IPS-NIHi11 (cell line): ENCODE measurements at places on chromosomes 12 and 14.

- DNase-seq, result no peak
Measured at GRCh38 chr12:124190312-124191023, 104.4 kb upstream of the RFLNA start.

GRCh38 chr14:70642303-70643235 is 853 bp downstream of the TTC9 start:
- DNase-seq, result peak; percentile 56

- no peak for DNase-seq
Measured at GRCh38 chr12:14427929-14428328, 62.4 kb downstream of the ATF7IP start.

DNA sequence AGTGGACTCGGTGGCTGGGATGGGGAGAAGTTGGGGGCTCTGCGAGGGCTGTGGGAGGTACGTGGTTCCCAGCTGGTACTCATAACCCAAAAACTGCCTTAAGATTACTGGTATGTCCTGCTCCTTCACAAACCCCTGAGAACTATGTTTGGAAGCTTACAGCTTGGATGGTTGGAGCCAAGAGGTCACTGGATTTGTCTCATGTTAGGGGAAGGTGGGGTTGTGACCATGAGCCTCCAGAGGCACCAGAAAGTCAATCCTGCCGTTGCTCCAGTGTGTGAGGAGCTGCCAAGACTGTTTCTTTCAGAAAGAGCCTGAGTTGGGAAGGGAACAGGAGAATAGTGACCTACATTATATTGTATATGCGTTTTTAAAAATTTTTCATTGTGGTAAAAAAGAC is 33.5 kb downstream of the TEAD4 start:
- no peak for DNase-seq

DNA sequence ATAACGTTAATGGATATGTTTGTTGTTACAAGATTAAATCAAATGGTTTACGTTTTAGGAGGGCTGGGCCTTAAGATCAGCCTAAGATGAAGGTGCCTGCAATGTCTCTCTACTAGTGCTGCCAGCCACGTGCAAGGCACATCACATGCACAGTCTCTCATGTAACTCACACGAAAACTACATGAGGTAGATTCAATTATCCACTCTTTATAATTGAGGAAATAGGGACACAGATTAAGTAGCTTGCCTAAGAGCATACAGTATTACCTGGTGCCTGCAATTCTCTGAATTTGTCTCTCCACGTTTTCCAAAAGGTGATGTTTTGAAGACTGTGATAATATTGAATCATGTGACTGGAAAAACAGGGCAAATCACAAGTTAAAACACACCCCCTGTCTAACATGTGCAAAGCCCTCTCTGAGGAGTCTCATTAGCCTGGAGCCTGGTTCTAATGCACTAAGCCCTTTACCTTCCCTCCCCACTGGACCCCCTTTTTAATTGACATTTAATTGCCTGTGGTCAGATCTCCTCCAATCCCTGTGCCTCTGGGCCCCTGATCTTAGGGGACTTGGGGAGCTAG is 14.6 kb upstream of the ATP2A2 start:
- no peak for DNase-seq

GRCh38 chr12:127677537-127678131 is 589.3 kb upstream of the TMEM132C start:
- DNase-seq, result peak; percentile 29

DNA sequence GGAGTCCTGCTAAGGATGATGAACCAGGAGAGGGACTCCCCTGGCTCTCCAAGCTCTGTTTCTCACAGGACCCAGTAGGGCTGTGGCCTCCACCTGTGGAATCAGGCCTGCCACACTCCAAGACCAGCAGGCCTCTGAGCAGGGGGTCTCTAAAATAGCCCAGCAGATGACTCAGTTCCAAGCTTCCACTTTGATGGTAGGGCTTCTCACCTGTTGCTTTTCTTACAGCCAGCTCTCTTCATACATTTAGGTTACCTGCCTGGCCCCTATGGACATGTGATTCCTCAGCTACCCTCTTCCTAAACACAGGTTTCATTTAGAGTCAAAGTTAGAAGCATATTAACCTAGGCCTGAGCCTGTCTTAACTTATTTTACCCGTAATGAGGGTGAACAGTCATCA is 26.7 kb upstream of the ELK3 start:
- no peak for DNase-seq

DNA sequence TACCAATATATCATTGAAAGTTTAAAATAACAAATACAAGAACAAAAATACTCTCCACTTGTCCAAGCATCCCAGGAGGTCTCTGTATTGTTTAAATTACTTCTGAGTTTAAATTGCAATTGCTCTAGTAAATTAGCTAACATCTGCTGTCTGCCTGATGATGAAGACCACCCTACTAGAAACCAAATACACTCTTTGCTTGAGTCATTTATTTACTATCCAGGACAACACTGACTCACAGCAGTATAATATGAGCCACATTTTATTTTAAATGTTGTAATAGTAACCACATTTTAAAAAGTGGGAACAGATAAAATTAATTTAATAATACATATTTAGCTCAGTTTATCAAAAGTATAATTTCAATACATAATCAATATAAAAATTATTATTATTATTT is 62.9 kb upstream of the EEA1 start:
- DNase-seq, result no peak

DNA sequence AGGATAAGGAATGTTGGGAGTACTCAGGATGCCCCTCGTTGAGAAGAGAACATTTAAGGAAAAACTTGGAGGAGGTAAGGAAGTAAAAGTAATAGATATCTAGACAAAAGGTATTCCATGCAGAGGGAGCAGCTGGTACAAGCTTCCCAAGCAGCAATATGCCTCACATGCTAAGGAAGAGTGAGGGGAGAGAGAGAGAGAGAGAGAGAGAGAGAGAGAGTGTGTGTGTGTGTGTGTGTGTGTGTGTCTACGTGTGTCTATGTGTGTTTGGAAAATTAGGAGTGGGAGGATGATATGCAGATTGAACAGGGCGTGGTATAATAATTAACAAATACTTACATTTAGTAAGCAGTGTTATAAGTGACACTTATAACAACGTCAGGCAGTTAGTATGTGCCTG is 9.2 kb upstream of the PARP11 start:
- no peak for DNase-seq

DNA sequence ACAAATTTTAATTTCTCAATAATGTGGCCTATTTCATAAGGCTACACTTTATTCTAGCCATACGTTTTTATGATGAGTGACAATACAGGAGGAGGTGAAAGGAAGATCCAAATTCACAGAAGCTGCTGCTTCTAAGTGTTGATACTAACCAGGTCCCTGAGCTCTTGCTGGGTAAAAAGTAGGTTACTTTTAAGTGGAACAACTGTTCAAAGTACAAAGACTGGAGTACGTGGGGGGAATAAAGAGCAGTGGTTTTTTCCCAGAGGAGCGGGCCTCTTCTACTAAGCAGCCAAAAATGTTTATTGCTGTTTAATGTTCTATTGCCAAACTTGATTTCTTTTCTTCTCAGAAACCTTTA is 301.8 kb downstream of the AEBP2 start:
- DNase-seq, result no peak

DNA sequence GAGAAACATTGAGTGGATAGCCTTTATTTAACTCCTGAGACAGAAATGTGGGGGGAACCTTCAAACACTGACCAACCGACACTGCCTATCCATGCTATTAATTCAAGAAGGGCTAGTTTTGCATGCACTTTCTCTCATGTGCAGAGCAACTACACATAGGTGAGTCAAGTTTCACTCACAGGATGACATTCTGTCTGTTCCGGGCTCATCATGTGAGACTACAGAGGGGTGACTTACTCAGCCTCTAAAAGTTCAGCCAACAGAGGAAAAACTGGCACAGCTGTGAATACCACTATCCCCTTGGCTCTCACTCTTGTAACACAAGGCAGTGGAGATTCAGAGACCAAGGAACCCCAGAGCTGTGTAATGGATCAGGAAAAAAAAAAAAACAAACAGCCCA is 13.3 kb downstream of the BEST3 start:
- no peak for DNase-seq

- DNase-seq, result no peak
Measured at GRCh38 chr14:87851190-87851589, 141.8 kb downstream of the GALC start.

DNA sequence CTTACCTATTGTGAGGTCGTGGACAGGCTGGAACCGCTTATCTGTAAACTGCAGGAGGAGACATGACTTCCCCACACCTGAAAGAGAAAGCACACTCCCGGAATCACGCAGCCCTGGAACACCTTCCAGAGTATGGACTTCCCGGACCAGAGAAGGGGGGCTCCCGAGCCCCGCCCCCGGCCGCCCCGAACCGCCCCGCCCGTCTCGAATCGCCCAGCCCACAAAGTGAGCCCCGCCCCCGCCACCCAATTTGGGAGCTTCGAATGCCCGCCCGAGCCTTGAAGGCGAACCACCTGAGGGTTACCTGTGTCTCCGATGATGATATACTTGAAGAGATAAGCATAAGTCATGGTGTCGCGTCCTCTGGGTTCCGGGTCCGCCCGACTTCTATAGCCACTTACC is 235 bp downstream of the RAB2B start:
- DNase-seq, result peak; percentile 81
